ENCODE measurements at places on chromosomes 12 and 14.

- peak; percentile 60 for DNase-seq
Measured at GRCh38 chr12:14239350-14239934, 126.0 kb upstream of the ATF7IP start.

DNA sequence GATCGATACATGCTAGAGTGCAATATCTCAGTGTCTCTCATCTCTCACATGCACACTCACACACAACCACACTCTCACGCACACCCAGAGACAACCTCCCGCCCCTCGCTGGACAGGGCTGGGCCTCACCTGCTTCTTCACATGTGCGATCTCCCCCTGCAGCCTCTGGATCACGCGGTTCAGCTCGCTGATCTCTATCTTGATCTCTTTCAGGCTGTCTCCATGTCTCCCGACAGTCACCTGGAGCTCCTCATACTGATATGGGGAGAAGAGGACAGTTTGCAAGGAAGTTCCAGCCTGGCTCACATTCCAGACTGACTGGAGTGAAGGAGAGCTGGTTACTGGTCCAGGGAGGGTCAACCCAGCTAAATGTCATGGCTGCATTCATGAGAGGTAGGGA lies 4.4 kb downstream of the KRT2 start:
- no peak for DNase-seq

GRCh38 chr12:104340177-104340576 lies 36.6 kb downstream of the EID3 start:
- DNase-seq, result peak; percentile 77

- peak; percentile 47 for DNase-seq
Measured at GRCh38 chr12:4116251-4117111, 157.1 kb upstream of the CCND2 start.

- DNase-seq, result peak; percentile 22
Measured at GRCh38 chr14:52836063-52836462, 44.7 kb upstream of the GNPNAT1 start.

DNA sequence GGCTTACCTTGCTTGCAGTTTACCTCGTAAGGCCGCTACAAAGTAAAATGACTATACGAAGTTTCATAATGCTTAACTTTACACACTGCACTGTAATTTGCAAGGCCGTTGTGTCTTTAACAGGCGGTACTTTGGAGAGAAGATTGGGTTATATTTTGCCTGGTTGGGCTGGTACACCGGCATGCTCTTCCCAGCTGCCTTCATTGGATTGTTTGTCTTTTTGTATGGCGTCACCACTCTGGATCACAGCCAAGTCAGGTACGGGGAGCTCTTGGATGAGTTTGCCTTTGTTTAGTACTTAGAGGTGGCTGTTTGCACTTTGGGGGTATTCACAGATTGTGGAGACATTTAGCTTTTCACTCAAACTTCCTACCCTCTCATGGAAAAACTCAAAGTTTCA lies 167.8 kb downstream of the SLC5A8 start:
- no peak for DNase-seq

GRCh38 chr12:91677556-91677955 lies 468.1 kb downstream of the BTG1 start:
- DNase-seq, result no peak

- peak; percentile 45 for DNase-seq
Measured at GRCh38 chr12:51793201-51793600, 55.3 kb downstream of the FIGNL2 start.

GRCh38 chr12:51848326-51848727 lies at the start of gene FIGNL2:
FIGNL2 (minus strand) TSS chr12:51848718; CDS start chr12:51822413, 26,305 bp downstream.
- DNase-seq, result no peak

GRCh38 chr12:120940799-120941198 lies 36.6 kb upstream of the SPPL3 start:
- peak; percentile 31 for DNase-seq

DNA sequence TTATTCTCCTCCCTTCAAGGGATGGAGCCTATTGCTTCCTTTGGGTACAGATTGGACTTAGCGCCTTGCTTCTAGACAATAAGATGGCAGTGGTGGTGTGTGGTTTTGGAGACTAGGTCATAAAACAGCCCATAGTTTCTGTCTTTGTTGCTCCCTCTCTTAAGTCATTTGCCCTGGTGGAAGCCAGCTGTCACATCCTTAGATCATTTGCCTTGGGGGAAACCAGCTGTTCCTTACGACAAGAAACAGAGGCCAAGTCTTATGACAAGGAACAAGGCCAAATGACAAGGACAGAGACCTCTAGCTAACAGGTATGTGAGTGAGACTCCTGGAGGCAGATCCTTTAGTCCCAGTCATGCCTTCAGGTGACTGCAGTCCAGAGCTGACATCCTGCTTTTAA lies 9.2 kb upstream of the PALS1 start:
- DNase-seq, result no peak

GRCh38 chr14:49720744-49721143 lies 27.8 kb downstream of the KLHDC1 start:
- DNase-seq, result no peak

- DNase-seq, result peak; percentile 48
Measured at GRCh38 chr14:64755781-64756221, 51.6 kb downstream of the PLEKHG3 start.

GRCh38 chr14:54881235-54881760 lies 21.3 kb downstream of the GCH1 start:
- DNase-seq, result peak; percentile 56

- no peak for DNase-seq
Measured at GRCh38 chr12:32686340-32686739, 7.2 kb downstream of the DNM1L start.

DNA sequence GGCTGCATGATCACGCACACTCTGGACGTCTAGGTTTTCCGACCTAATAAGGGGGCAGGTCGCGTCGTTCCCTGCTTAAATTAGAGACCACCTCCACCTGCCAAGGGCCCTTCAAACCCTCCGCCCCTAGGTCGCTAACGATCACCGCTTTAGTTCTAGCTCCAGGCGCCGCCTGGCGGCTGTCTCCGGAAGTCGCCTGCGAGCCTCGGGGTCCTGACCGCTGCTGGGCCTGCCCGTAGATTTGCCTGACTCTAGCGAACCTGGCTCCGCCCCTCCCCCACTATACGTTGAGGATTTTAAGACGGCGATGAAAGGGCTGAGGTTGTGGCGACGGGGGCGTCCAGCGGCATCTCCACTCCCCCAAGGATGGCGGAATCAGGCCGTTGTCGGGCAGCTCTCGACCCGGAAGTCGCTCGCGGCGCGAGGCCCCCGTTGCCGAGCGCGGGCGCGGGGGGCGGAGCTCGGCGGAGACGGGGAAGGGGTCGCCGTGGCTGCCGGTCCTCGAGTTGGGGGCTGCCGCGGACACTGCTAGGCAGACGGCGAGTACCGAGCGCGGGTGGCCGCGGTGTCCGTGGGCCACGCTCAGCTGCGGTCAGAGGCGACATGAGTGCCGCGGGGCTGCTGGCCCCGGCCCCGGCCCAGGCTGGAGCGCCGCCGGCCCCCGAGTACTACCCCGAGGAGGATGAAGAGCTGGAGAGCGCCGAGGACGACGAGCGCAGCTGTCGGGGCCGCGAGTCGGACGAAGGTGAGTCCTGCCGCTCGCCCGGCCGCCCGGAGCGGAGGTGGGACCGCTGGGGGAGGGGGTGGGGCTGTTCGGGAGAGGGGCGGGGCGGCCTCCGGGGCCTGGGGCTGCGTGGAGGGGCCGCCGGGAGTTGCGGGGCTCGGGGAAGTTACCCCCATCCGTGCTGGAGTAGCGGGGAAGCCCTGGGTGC lies at the start of gene SUDS3:
SUDS3 (plus strand) TSS at position 467 of the 932 bp plus-strand sequence; CDS start at position 604, 137 bp downstream.
- DNase-seq, result peak; percentile 73

DNA sequence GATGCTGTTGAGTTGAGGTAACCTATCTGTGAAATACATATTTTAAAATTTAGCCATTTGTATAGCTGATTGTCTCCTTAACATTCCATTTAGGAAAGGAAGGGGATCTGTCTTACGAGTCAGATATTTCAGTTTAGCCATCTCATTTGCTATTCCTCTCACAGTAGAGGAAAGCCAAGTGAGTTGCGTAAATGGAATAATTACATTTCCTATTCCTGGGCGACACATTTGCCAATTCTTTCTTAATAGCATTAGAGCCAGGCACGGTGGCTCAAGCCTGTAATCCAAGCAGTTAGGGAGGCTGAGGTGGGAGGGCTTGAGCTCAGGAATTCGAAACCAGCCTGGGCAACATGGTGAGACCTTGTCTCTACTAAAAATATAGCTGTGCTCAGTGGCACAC lies 116.3 kb downstream of the TMX1 start:
- DNase-seq, result no peak

- DNase-seq, result no peak
Measured at GRCh38 chr14:35607380-35607779, 73.4 kb downstream of the INSM2 start.

DNA sequence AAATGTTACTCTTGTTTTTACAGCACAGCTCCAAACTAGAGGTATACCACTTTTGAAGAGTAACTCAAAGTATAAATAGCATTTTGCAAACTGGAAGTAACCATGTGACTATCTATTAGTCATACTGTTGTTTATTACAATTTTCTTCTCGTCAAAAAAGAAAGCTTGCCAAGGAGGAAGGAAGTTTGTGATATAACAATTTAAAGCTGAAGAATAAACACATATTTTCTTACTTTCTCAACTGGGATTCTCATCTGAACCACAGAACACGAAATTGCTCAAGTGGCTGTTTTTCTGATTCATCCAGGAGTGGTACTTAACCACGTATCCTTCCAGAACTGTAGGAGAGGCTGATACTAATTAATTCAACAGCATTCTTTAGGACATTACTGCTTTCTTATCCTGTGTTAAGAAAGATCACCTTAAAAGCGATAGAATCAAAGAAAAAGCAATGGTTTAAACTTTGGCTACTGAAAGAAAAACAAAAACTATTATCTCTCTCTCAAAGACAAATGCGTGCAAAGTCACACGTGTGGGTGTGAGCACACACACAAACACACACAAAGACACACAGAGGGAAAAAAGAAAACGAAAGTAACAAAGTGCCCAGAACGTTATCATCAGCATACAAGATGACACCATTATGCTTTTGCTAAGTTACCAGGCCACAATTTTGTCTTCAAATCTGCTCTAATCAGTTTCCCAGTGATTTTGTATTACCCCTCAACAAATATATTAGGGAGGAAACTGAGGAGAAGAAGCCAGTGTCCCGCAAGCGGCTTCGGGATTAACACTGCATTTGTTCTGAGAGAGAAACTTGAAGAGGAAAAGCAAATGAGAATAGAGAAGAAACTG lies at the start of gene CLEC2B:
CLEC2B (minus strand) TSS at position 48 of the 855 bp plus-strand sequence.
- DNase-seq, result peak; percentile 97

GRCh38 chr14:68585690-68586089 lies 207.2 kb downstream of the ZFP36L1 start:
- DNase-seq, result peak; percentile 74

- peak; percentile 3 for DNase-seq
Measured at GRCh38 chr12:113044516-113044915, 12.0 kb upstream of the DTX1 start.

- DNase-seq, result no peak
Measured at GRCh38 chr14:87160989-87161388, 832.0 kb downstream of the GALC start.

DNA sequence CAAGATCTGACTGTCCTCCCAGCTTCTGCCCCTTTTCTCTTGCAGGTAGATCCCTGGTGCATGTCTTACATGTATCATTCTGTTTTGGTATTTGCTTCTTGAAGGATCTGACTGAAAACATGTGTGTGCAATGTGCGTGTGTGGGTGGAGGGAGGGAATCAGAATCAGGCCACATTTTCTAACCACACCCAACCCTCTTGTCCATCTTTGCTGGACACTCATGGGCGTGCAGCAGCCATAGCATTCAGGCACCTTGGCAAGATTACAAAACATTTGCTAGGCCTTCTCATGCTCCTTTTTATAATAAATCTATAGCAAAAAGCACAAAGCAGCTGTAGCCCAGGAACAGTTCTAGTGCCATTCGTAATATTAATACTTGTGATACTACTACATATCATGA lies 233.6 kb upstream of the E2F7 start:
- peak; percentile 91 for DNase-seq

GRCh38 chr12:31984806-31985591 lies 25.8 kb downstream of the RESF1 start:
- no peak for DNase-seq

DNA sequence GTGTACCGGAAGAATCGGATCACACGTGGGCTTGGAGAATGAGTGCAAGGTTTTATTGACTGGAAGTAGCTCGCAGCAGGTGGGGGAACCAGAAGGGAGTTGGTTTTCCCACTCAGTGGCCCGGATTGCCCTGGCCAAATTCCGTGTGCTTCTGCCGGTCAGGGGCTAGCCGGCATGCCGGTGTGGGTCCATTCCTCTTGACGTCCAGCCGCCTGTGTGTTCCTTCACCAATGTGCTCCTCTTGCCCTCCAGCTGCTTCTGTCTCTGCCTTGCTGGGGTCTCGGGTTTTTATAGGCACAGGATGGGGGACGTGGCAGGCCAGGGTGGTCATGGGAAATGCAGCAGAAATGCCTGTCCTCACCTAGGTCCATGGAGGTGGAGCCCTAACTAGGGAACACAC lies 11.0 kb downstream of the MYRFL start:
- no peak for DNase-seq

All from fibroblast of mammary gland (primary cell).